Endodermal cell (in vitro differentiated cells): ENCODE measurements at places on chromosomes 7 and 10. TPM values are rescaled to one million over a fixed set of nuclear protein-coding genes. Genes with fewer than 3 reads are reported as not detected.

The INHBA gene
- 0.11 TPM in 1 of 2 replicates, not detected in the other for total RNA-seq

The IRF5 gene
- total RNA-seq = 0.26 to 0.61 TPM (median 0.53 TPM) in 3 replicates

GRCh38 chr10:18449611-18450026 is 201.8 kb downstream of the NSUN6 start:
- no peak for DNase-seq

The ZNF853 gene
- total RNA-seq = 9.0 to 17.2 TPM (median 17.0 TPM) in 3 replicates

DNA sequence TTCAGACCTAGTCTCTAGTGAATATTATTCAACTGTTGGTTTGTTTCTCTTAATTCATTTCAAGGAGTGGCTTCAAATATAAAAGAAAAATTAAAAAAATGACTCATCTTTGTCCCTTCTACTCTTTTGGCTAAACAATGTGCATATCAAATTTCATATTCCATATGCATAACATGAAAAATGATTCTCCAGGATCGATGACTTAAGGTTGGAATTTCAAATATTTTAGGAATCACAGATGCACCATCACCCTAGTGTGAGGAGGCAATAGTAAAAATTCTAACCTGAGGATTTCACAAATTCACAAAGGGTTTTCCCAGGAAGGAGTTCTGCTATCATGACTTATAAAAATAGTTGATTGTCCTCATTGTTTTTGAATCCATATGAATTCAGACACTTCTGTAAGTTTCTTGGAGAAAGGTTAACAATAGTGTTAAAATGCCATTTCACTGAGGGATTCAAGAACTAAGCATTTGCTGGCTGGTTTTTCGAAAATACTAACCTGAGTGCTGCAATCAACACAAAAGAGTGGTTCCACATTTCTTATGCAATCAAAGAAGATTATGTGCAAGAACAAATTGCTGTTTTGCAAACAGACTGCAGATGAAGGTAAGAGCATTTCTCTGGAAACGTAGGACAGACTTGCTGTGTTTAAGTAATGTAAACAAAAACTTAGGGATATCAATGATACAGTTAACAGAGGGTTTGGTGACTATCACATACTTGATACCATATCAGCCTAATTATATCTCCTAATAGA is 547.5 kb upstream of the LRRTM3 start:
- no peak for DNase-seq

DNA sequence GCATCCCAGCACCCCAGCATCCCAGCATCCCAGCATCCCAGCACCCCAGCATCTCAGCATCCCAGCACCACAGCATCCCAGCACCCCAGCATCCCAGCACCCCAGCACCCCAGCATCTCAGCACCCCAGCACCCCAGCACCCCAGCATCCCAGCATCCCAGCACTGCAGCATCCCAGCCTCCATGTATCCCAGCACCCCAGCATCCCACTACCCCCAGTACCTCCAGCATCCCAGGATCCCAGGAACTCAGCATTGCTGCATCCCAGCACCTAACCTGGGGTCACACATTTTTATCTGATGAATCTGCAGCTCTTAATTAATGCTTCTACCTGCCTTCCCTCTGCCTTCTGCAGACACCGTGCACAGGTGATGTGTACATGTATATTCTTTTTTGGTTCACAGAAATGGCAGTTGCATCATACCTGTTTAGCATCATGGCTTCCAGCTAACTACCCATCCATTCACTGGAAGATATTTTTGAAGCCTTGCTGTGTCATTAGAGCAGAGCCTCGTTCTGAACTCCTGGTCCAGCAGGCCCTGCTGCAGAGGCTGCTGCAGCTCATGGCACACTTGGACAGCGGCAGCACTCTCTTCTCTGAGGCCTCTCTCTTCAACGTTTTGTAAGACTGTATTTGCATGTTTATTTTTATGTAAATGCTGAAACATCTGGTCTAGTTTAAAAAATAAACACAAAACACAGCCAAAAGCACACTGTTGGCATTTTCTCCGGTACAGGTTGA is 4.6 kb upstream of the CFAP46 start:
- no peak for DNase-seq
